ENCODE measurements at places on chromosomes 5 and 9.

GRCh38 chr5:128083811-128084227 is 253 bp downstream of the SLC12A2 start:
- H3K27me3 ChIP-seq: no peaks in the 10 kb centered on the region
- H3K36me3 ChIP-seq: no peaks in the 10 kb centered on the region
- DNase-seq: no peak
- H3K4me3 ChIP-seq: peak overlapping the region; percentile 86

- H3K4me1 ChIP-seq: no peaks in the 10 kb centered on the region
- H3K27me3 ChIP-seq: no peaks in the 10 kb centered on the region
- no peaks in the 10 kb centered on the region for H3K36me3 ChIP-seq
- H3K27ac ChIP-seq: no peak overlapping the region
Observed at GRCh38 chr5:123204251-123204650, 115.2 kb downstream of the PRDM6 start.

DNA sequence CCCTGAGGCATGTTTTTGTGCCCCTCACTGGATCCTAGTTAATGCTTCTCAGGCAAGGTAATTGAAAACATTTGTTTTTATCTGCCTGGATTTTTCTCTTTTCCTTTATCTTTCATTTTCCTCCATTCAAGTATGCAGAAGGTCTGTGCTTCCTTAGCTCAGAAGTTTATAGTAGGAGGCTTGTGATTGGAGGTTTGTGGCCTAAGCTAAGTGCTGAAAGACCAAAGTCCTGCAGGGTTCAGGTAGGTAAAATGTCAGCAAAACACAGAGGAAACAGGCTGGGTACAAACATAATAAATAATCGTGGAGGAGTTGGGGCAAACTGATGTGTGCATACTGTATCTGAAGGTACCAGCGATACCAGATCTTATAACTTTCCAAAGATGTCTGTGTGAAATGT is 230.9 kb upstream of the KLF4 start:
- no peak overlapping the region for H3K4me3 ChIP-seq
- no peaks in the 10 kb centered on the region for H3K4me1 ChIP-seq
- no peaks in the 10 kb centered on the region for H3K36me3 ChIP-seq
- H3K27ac ChIP-seq: no peak overlapping the region
- DNase-seq: no peak

- no peak overlapping the region for H3K27ac ChIP-seq
- H3K4me3 ChIP-seq: no peak overlapping the region
- H3K27me3 ChIP-seq: no peaks in the 10 kb centered on the region
- DNase-seq: no peak
Observed at GRCh38 chr9:36788534-36788933, 215.8 kb downstream of the MELK start.

- no peaks in the 10 kb centered on the region for H3K36me3 ChIP-seq
- H3K4me3 ChIP-seq: no peak overlapping the region
- no peak overlapping the region for H3K27ac ChIP-seq
Observed at GRCh38 chr9:127370672-127371648, 26.0 kb upstream of the SLC2A8 start.

DNA sequence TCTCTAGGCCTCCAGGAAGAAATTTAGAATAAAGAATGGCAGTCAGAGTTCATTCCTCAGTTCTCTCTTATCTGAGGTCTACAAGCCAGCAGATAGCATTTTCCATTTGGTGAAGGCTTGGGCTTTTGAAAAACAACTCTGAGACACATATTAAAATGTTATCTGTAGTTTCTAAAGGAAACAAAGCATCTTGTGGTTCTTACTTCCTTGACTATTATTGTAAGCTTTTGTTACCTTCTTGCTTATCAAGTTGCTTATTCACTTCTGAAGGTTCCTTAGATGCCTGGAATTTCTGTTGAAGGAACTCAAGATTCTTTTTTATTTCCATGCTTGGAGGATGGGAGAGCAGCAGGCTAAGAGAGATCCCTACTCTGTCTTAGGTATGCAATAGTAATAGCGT is 79.2 kb upstream of the MRPS30 start:
- H3K4me1 ChIP-seq: no peaks in the 10 kb centered on the region
- no peaks in the 10 kb centered on the region for H3K27me3 ChIP-seq
- no peak overlapping the region for H3K27ac ChIP-seq
- DNase-seq: no peak
- no peaks in the 10 kb centered on the region for H3K36me3 ChIP-seq

DNA sequence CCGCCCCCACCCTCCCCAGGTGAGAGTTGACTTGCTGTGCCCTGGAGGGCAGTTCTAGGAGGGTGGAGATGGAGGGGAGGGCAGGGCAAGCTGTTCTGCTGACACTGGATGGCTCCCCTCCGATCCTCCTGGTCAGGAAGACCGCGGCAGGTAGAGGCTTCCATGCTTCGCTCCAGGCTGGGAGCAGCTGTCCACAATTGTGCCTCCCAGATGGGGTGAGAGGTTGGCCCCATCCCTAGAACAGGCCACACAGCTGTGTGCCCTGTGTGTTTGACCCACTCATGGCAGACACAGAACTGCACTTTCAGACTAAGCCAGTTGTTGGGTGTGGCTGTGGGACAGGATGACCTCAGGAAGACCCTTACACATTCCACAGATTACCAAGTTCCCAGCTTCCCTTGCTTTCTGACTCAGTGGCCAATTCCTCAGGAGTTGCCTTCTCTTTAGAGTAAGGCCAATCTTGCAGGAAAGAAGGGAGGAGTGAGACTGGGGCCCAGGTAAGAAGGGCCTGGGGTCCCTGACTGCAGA is 72.1 kb upstream of the HSPA9 start:
- no peak for DNase-seq
- H3K4me1 ChIP-seq: peaks cover 24% of the 10 kb centered on the region
- H3K4me3 ChIP-seq: no peak overlapping the region
- no peaks in the 10 kb centered on the region for H3K36me3 ChIP-seq

- peaks cover 18% of the 10 kb centered on the region for H3K36me3 ChIP-seq
- no peaks in the 10 kb centered on the region for H3K27me3 ChIP-seq
- H3K4me1 ChIP-seq: peaks cover 18% of the 10 kb centered on the region
- H3K4me3 ChIP-seq: peak overlapping the region; percentile 80
Observed at GRCh38 chr9:111900151-111900857, 3.7 kb downstream of the UGCG start.

- H3K4me1 ChIP-seq: peaks cover 28% of the 10 kb centered on the region
- no peak overlapping the region for H3K4me3 ChIP-seq
- H3K27me3 ChIP-seq: no peaks in the 10 kb centered on the region
- DNase-seq: no peak
Observed at GRCh38 chr9:123678038-123678877, 251.7 kb downstream of the DENND1A start.

DNA sequence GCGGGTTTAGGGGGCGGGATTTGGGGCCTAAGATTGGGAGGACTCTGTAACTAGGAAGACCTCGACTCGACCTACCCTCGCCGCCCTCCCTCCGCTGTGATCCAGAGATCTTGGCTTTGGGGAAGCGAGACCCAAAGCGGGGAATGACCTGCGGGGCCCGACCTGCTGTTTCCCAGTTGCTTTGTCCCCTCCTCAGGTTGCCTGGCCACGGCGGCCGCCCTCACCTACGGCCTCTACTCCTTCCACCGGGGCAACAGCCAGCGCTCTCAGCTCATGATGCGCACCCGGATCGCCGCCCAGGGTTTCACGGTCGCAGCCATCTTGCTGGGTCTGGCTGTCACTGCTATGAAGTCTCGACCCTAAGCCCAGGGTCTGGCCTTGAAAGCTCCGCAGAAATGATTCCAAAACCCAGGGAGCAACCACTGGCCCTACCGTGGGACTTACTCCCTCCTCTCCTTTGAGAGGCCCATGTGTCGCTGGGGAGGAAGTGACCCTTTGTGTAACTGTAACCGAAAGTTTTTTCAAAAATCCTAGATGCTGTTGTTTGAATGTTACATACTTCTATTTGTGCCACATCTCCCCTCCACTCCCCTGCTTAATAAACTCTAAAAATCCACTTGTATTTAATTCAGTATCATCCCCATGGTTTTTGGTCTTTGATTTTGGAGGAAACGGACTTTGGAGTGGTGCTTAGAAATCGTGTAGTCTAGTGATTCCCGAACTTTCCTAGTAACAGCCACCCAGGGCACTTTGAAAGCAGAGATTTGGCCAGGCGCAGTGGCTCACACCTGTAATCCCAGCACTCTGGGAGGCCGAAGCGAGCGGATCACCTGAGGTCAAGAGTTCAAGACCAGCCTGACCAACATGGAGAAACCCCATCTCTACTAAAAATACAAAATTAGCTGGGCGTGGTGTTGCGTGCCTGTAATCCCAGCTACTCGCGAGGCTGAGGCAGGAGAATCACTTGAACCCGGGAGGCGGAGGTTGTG is 878 bp downstream of the HIGD2A start:
- H3K27me3 ChIP-seq: no peaks in the 10 kb centered on the region
- H3K4me3 ChIP-seq: peak overlapping the region; percentile 90
- H3K4me1 ChIP-seq: peaks cover 11% of the 10 kb centered on the region
- peak overlapping the region; percentile 97 for H3K27ac ChIP-seq

DNA sequence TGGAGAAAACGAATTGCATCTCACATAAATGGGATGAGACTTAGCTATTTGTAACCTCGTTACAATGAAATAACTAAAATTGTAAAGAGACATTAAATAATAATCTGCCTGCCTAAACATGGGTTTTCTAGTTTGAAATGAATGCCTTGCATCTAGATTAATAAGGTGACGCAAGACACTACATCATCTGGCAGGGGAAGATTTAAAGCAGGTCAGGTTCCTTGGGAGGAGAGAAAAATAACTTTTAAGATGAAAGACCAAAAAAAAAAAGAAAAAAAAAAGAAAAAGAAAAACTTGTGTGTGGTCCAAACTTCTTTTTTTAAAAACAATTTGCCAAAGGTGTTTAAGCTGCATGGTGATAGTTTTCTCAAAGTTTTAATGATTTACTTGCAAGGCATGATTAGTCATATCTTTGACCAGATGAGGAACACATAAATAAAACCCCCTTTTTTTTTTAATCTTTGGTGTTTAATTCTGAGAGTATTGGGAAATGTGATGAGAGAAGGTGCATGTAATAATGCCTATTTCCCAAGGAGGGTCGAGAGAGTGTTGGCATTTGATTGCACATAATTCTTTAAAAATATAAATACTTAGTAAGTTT is 122.9 kb upstream of the ADAMTSL1 start:
- H3K4me1 ChIP-seq: no peaks in the 10 kb centered on the region
- no peak overlapping the region for H3K4me3 ChIP-seq
- H3K36me3 ChIP-seq: no peaks in the 10 kb centered on the region
- no peaks in the 10 kb centered on the region for H3K27me3 ChIP-seq
- H3K27ac ChIP-seq: no peak overlapping the region

- H3K27me3 ChIP-seq: no peaks in the 10 kb centered on the region
- H3K36me3 ChIP-seq: no peaks in the 10 kb centered on the region
- DNase-seq: no peak
- no peak overlapping the region for H3K27ac ChIP-seq
Observed at GRCh38 chr5:174798551-174798951, 74.2 kb downstream of the MSX2 start.

GRCh38 chr5:160507221-160507721 is 85.6 kb downstream of the PTTG1 start:
- no peak overlapping the region for H3K27ac ChIP-seq
- no peak for DNase-seq
- H3K27me3 ChIP-seq: no peaks in the 10 kb centered on the region
- H3K36me3 ChIP-seq: no peaks in the 10 kb centered on the region

DNA sequence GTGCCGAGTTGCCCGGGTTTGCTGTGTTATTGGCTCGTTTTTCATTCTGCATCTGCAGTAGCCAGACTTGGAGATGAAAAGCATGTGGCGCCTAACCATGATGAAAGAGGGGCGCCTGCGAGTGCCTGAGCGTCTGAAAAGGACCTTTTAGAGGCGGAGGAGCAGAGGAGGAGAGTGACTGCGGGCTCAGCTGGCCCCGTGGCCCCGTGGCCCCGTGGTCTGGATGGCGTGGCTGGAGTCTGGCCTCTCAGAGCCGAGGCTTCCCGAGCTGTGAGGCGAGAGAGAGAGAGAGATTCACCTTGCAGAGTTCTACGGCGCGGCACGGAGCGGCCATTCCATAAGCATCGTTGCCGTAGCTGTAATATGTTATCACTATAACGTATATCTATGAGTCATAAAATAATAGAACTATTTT is 55.3 kb upstream of the RNU6ATAC start:
- H3K27me3 ChIP-seq: no peaks in the 10 kb centered on the region
- no peak overlapping the region for H3K27ac ChIP-seq
- no peak for DNase-seq

DNA sequence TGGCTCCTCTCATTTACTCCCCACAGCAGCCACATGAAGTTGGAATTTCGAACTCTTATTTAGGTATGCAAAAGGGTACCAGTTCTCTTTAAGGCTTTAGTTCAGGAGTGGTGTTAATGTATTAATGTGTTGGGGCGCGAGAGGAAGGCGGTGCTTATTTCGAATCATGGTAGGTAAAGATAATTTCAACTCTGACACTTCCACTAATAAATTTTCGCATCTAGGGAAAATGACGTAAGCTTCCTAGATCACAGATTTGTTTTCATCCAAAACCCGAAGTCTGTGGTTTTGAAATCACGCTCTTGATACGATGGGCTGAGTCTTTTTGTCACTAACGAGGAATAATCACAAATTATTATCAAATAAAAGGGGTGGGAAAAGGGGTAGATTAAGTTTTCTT is 681 bp downstream of the PPWD1 start:
- H3K27ac ChIP-seq: peak overlapping the region; percentile 67
- no peaks in the 10 kb centered on the region for H3K27me3 ChIP-seq
- H3K36me3 ChIP-seq: no peaks in the 10 kb centered on the region
- DNase-seq: no peak

GRCh38 chr5:140319833-140320232 is 16.9 kb upstream of the PFDN1 start:
- H3K36me3 ChIP-seq: no peaks in the 10 kb centered on the region
- H3K4me3 ChIP-seq: no peak overlapping the region

GRCh38 chr5:124796495-124796894 is 50.1 kb upstream of the ZNF608 start:
- H3K27ac ChIP-seq: no peak overlapping the region
- H3K27me3 ChIP-seq: no peaks in the 10 kb centered on the region
- peaks cover 20% of the 10 kb centered on the region for H3K4me1 ChIP-seq
- no peak overlapping the region for H3K4me3 ChIP-seq
- no peaks in the 10 kb centered on the region for H3K36me3 ChIP-seq
- peak; percentile 21 for DNase-seq

- no peak overlapping the region for H3K27ac ChIP-seq
- DNase-seq: no peak
- no peaks in the 10 kb centered on the region for H3K27me3 ChIP-seq
Observed at GRCh38 chr9:122318284-122318683, 52.5 kb upstream of the PTGS1 start.

GRCh38 chr5:67577424-67577823 is 380.8 kb upstream of the CD180 start:
- no peaks in the 10 kb centered on the region for H3K36me3 ChIP-seq
- no peak for DNase-seq
- no peaks in the 10 kb centered on the region for H3K27me3 ChIP-seq
- no peak overlapping the region for H3K4me3 ChIP-seq

DNA sequence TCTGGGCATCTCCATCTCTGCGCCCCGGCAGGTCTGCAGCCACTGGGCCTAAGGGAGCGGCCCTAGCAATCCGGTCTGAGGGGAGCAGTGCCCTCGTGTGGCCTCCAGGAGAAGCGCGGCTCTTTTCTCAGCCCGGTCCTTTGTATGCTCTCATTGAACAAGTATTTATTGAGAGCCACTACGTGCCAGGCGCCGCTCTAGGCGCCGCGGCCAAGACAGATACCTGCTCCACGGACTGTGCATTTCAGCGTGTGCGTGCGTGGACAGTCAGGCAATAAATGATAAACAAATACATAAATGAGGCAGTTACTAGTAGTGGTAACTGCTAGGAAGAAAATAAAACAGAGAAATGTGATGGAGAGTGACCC is 2.3 kb upstream of the SLC4A9 start:
- H3K36me3 ChIP-seq: no peaks in the 10 kb centered on the region
- no peak for DNase-seq
- peaks cover 11% of the 10 kb centered on the region for H3K4me1 ChIP-seq
- H3K27ac ChIP-seq: no peak overlapping the region

Measured in GM12878 (cell line).